Osteoblast (primary cell): ENCODE measurements at places on chromosomes 1 and 21. TPM values are rescaled to one million over a fixed set of nuclear protein-coding genes. Genes with fewer than 3 reads are reported as not detected.

GRCh38 chr1:65412984-65413375 lies 7.5 kb upstream of the LEPR start:
- H3K4me3 ChIP-seq: no peak overlapping the region
- no peak for DNase-seq
- no peaks in the 10 kb centered on the region for H3K36me3 ChIP-seq
- peak overlapping the region; percentile 52 for H3K27ac ChIP-seq

DNA sequence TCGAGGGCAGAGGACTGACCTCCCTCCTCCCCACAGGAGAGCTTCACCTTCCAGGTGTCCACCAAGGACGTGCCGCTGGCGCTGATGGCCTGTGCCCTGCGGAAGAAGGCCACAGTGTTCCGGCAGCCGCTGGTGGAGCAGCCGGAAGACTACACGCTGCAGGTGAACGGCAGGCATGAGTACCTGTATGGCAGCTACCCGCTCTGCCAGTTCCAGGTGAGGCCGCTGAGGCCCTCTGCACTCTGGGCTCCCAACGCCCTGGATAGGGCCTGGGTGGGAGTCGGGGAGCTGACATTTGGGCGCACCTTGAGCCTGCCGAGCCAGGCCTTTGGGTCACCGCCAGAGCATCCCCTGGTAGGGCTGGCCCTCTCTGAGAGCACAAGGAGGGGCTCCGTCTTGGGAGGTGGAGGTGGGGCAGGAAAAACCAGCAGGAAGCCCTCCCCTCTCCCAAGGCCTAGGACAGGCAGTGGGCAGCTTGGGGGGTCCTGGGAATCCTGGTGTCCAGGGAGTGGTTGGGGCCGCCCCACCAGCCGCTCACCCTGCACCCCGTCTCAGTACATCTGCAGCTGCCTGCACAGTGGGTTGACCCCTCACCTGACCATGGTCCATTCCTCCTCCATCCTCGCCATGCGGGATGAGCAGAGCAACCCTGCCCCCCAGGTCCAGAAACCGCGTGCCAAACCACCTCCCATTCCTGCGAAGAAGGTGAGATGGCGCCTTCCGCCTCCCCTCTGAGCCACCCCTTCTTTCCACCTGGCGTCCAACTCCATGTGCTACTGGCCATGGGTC lies 65.1 kb downstream of the PIK3CD start:
- H3K4me1 ChIP-seq: peaks cover 10% of the 10 kb centered on the region
- H3K4me3 ChIP-seq: no peak overlapping the region
- DNase-seq: peak; percentile 72
- H3K27me3 ChIP-seq: no peaks in the 10 kb centered on the region

DNA sequence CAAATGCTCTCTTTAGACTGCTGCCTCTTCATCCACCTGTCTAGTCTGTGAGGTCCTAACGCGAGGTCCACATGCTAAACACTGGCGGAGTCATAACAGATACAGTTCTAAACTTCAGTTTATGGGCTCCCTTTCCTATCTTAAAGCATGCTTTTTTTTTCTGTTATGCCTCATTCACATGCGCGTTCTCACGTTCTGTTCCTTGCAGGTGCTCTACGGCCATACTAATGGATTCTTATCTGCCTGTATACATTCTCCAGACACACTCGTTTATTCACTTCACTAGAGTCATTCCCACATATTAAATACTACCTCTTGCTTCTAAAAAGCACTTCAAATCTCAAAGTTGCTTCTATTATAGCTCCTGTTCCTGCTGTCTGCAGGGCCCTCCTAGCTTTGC lies 38.7 kb downstream of the PHC2 start:
- no peak for DNase-seq
- H3K36me3 ChIP-seq: no peaks in the 10 kb centered on the region
- peaks cover 56% of the 10 kb centered on the region for H3K4me1 ChIP-seq
- no peak overlapping the region for H3K27ac ChIP-seq
- no peaks in the 10 kb centered on the region for H3K27me3 ChIP-seq
- no peak overlapping the region for H3K4me3 ChIP-seq

- H3K4me3 ChIP-seq: no peak overlapping the region
- peaks cover 18% of the 10 kb centered on the region for H3K4me1 ChIP-seq
- DNase-seq: no peak
- no peaks in the 10 kb centered on the region for H3K36me3 ChIP-seq
- no peak overlapping the region for H3K27ac ChIP-seq
Observed at GRCh38 chr1:28118640-28119307, 30.4 kb upstream of the EYA3 start.

ZNF683 gene
- total RNA-seq: not detected in 2 replicates

TSPAN2 gene
- total RNA-seq: 1.4 and 2.1 TPM in 2 replicates

ENAH gene
- 344 and 453 TPM in 2 replicates for total RNA-seq
